ENCODE measurements at places on chromosomes 5 and 9.

- DNase-seq = no peak
Observed at GRCh38 chr5:126468091-126468490, 44.9 kb downstream of the GRAMD2B start.

- DNase-seq = no peak
Observed at GRCh38 chr5:160697281-160697680, 154.7 kb downstream of the ATP10B start.

DNA sequence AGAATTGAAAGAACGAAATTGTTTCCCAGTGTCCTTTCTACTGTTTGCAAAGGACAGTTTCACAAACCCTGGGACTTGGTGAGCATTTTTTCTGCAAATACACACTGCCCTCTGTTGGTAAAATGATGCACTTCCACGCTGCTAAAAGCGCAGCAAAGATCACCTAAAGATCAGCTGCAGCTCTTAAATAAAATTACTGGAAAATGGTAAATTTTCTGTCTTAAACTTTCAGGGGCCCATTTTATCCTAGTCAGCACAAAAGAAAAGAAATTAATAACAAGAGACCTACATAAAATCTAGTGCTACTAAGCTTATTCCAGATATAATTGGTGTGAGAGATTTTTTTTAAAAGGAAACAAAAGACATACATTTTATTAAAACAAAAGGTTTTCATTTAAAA lies 566.0 kb downstream of the CAAP1 start:
- DNase-seq = no peak

DNA sequence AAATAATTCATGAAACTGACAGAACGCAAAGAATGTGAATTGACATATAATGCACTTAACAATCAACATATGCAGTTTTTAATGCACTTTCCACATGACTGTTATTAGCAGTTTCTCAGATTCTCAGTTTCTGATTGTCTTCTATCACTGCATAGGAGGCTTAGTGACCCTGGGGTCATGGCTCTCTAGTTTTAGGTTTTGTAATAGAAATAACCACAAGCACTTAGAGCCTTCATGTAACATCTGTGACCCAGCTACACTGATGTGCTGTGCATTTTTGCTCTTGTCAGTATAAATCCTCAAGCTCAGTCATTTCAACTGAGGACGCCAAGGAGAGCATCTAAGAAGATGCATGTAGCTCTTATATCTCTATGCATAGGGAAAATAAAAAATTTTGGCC lies 163.1 kb upstream of the IZUMO3 start:
- no peak for DNase-seq

GRCh38 chr5:34771076-34771475 lies 67.9 kb upstream of the TTC23L start:
- DNase-seq = no peak
